ENCODE measurements at places on chromosomes 1 and 21.

DNA sequence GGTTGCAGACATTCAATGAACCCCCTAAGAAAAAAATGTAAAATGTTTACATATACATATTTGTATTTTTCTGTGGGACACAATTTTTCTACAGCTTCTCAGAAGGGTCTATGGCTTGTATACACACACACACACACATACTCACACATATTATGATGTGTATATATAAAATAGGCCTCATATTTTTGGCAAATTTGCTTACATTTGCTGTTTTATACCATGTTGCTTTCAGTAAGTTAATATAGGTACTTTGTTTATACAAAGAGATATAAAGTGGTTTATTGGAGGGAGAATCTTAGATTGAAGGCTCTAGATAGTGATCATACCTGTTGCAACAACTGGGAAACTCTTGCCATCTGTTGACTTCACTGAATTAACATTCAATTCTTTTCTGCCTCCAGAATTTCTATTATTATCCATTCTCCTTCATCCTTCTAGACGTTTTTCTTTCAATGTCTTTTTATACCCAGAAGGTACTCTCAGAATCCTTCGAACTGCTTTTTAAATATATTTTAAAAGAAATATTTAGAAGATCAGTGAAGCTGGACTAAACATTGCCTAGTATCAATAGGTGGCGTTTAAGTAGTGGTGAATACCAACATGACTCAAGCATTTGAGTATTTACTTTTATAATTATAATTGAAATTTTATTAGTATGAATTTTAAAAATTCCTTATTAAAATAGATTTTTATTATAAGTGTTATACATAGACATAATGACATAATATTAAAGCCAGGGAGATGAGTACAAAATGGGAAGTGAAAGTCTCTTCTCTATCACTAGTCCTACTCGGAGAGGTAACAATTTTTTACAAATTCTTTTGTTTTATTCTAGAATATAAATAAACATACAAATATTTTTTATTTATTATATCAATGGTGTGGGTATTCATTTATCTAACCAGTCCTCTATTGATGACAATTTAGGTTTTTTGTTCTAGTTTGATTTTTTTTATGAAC is 10.2 kb downstream of the CD55 start:
- no peak for ATAC-seq

- ATAC-seq: no peak
These were observed 14.0 kb downstream of the PRDM15 start for GRCh38 chr21:41865002-41865777.

DNA sequence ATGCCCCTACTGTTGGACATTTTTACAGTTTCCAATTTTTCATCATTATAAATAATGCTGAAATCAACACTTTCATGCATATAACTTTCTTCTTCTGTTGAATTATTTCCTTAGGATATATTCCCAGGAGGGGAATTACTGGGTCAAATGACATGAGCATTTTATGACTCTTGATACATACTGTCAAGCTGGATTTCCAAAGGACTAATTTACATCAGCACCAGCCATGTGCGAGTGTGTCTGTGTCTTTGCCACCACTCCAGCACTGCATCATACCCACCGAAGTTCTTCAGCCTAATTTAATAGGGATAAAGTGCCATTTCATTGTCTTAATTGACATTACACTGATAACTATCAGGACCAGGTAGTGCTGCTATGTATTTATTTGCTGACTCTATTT is 146.7 kb downstream of the CSMD2 start:
- ATAC-seq: peak; percentile 70

- peak; percentile 25 for ATAC-seq
These were observed 40.2 kb downstream of the RASAL2 start for GRCh38 chr1:178134061-178134460.

- ATAC-seq: no peak
These were observed 75.9 kb downstream of the KIF1B start for GRCh38 chr1:10286244-10286643.

DNA sequence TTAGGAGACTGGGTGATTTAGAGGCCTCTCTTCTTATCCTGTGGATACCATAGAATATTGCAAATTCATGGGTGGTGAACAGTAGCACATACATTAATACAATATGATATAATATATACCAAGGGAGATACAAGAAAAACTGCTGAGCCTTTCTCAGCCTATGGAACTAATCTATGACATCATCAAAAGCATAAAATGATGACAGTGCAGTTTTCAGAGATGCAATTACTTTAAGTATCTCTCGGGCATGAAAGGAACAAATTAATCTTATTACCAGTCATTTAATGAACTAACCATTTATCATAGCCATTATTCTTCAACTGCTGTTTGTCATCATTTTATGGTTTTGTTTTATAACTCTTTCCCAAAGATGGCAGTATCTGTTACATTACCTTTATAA is 3.5 kb downstream of the CHODL start:
- no peak for ATAC-seq

GRCh38 chr1:84701376-84701775 is 11.1 kb upstream of the SSX2IP start:
- ATAC-seq: no peak

Data from motor neuron (in vitro differentiated cells).